ENCODE measurements at places on chromosomes 12 and 14.

GRCh38 chr12:51976376-51977160 is 25.1 kb downstream of the ACVR1B start:
- DNase-seq, result no peak

DNA sequence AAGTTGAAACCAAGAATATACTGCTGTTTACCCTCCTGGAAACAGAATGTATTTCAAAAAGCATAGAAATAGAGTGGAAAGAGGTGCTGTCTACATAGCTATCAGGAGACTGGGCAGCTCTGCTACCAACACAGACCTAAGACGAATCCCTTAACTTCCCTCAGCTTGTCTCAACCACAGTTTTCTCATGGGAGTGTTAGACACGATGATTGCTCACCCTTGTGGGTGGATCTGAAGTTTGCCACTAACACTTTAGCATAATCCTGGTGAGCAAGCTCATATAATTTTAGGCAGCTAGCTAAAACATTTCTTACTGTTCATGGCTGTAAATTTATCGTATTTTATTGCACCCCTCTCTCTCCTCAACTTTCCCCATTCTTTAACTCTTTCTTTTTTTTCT is 38.5 kb downstream of the C12orf75 start:
- DNase-seq, result peak; percentile 53

GRCh38 chr12:113149361-113150150 is at the start of gene CFAP73:
Gene CFAP73 (plus strand): TSS chr12:113149724. CDS start chr12:113149858, 134 bp downstream.
- peak; percentile 42 for DNase-seq

GRCh38 chr12:127297327-127297726 is 969.6 kb upstream of the TMEM132C start:
- no peak for DNase-seq

- DNase-seq, result no peak
Observed at GRCh38 chr12:118237052-118237665, 101.2 kb downstream of the PEBP1 start.

GRCh38 chr12:101925361-101925760 is 48.0 kb downstream of the DRAM1 start:
- DNase-seq, result peak; percentile 99

- no peak for DNase-seq
Observed at GRCh38 chr14:32720927-32721326, 217.8 kb upstream of the NPAS3 start.

DNA sequence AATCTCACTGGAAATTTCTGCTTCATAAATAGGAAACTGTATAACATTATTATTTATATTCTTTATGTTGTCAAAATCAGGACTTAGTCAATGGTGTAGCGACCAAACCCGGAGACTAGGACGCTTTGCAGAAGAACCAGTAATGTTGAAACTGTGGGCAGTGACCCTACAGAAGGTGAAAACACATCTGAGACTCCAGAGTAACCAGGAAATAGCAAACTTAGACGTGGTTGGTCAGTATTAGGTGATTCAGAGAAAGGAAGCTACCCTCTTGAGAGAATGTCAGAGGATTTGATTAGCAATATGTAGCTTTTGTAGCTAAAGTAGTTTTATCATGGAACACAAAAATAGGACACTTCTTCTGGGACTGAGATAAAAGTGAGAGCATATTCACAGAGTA is 381.9 kb downstream of the SLC16A7 start:
- DNase-seq, result no peak

All from AG04449 (cell line).